ENCODE measurements at places on chromosomes 11 and 22.
A peak's percentile ranks its signal among the peaks of the same experiment; 100 is the strongest.

DNA sequence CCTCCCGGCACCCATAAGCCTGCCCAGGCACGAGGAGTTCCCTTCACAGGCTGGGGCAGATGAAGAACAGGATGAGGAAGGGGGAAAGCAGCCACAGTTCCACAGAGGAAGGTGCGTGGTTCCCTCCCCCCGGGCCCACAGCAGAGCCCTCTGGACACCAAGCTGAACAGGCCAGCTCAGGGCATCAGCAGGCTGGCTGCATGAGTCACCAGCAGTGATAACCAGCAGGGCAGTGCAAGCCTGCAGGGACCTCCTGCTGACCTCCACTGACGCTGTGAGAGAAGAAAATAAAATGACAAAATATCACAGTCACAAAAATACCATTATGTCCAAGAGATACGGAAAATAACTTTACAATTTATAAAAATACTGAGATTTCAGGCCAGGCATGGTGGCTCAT lies 11.5 kb downstream of the RTL6 start:
- DNase-seq: no peak

- peak; percentile 32 for DNase-seq
These were observed 10.9 kb downstream of the SMC1B start for GRCh38 chr22:45402466-45402985.

GRCh38 chr11:80462211-80462610 lies 1021.4 kb upstream of the TENM4 start:
- no peak for DNase-seq

DNA sequence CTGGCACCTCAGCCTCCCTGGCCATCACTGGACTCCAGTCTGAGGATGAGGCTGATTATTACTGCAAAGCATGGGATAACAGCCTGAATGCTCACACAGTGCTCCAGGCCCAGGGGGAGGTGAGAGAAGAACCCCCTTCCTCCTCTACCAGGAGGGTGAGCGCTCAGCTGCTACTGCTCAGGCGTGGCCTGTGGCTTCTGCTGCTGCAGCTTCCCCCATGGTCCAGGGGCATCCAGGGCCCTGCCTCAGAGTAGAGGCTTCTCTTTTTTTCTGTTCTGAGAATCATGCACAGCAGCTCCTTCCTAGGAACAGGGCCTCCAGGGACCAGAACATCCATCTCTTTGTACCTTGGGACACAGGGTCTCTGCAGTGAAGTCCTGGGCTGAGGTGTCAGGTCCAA lies 83.1 kb downstream of the VPREB1 start:
- DNase-seq: no peak
